ENCODE measurements at places on chromosomes 7 and 10.

DNA sequence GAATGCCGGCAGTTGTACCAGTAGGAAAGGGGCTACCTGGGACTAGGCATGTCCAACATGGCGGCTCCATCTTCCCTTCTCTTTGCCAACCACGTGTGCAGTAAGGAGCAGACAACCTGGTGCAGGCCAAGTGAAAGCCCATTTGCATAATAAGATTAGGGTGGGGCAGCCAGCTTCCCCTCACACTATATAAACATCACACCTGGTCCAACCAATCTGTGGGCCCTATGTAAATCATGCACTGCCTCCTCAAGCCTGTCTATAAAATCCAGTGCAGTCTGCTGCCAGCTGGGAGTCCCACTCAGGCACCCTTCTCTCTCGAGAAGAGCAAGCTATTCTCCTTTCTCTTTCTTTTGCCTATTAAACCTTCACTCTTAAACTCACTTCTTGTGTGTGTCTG is 429.3 kb downstream of the CALN1 start:
- peak; percentile 6 for DNase-seq

- DNase-seq: no peak
These were observed 93.2 kb downstream of the SORCS1 start for GRCh38 chr10:107071301-107071700.

GRCh38 chr7:101507791-101508252 is 121.3 kb downstream of the MYL10 start:
- peak; percentile 21 for DNase-seq

DNA sequence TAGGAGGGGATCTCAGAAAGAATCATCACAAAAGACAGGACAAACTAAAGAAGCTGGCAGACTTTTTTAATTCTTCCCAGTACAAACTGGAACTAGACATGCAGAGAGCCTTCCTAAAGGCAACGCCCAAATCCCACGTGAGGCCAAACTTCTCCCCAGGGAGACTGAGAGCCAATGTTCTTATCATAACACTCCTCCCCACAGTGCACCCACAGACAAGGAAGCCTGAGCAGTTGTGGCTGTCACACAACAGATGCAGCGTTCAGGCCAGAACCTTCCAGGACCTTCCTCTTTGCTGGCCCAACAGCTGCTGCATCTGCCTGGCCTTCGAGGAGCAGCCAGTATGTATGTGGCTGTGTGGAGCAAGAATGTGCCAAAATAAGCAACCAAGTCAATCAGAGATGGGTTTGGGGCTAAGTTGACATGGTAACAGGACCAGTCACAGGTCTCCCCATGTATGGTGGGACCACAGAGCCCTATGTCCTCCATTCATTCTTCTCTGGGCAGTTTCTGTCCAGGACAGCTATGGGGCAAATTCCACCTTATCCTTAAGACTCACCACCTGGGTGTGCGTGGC is 34.9 kb downstream of the SRPK2 start:
- no peak for DNase-seq

- DNase-seq: no peak
These were observed 638.5 kb downstream of the CCSER2 start for GRCh38 chr10:84966708-84967441.

- peak; percentile 41 for DNase-seq
These were observed 17.6 kb upstream of the IMPDH1 start for GRCh38 chr7:128427289-128427891.

- no peak for DNase-seq
These were observed 221.6 kb downstream of the STK31 start for GRCh38 chr7:23931633-23932032.

DNA sequence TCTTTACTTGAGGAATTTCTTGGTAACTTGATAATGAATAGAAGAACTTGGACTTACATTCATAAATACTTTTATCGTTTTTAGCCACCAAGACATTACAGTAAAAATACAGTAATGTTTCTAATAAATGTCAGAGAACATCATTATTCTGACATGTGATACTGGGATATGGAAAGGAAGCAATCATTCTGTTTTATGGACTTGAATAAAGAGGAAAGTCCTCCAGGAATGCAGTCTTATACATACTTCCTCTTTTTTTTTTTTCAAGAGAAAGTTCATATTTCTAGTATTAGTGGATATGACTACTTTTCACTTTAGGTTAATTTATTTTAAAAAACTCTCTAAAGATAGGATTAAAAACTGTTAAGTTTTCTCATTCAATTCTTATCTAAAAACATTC is 220.0 kb upstream of the SEMA3C start:
- DNase-seq: no peak
